ENCODE measurements at places on chromosomes 12 and 14.
A peak's percentile ranks its signal among the peaks of the same experiment; 100 is the strongest.

DNA sequence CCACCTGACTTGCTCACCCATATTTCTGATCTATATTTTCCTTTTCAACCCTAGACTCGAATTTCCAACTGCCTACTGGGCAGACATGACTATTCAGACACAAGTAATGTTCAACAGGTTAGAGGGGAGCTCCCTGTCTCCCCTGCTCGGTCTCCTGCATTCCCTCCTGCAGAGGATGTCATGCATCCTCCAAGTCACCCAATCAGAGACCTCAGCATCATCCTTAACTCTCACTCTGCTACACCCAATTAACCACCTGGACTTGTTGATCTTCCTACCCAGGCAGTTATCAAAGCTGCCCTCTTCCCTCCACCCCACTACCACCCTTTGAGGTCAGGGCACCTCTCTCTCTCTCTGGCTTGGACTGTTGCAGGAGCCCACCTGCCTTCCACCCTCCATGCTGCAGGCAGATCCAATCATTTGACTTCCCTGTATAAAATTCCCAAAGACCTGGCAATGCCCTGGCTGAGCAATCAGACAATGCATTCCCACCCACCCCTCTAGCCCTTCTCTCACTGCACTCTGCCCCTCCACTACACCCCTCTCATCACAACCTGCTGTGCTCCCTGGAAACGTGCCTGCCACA is 10.9 kb downstream of the FAIM2 start:
- no peak for DNase-seq

DNA sequence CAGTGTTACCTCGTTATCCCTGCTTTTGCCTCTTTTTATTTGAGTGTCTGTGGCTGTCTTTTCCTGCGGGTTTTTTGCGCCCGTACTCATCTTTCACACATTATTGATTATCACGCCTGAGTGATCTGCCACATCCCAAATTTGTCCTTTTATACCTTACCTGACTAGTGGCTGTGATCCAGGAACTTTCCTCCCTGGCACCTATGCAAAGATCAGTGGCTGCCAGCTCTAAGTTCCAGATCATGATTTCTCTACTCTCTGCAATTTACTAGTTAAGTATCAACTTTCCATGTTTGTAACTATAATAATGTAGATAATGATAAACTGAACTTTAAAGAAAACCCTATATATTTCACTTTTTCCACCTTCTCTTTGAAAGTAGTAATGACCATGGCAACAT is 36.9 kb downstream of the PLEKHA5 start:
- no peak for DNase-seq

DNA sequence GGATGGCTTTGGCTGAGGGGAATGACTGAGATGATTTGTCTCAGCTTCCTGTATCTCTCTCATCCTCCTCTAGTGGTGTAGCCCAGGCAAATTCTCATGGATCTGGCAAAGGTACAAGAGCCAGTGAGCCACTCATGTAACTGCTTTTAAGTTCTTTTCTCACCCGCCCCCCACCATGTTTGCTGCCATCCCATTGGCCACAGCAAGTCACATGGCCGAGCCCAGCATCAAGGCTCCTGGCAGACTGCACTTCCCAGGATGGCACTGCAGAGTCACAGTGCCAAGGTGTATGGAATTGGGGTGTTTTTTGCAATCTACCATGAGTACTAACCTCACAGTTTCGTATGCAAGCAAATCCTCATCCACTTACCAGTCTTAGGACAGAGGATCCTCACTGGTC is 50.9 kb downstream of the CHST11 start:
- DNase-seq: no peak

GRCh38 chr14:50773632-50774541 is 57.1 kb downstream of the NIN start:
- DNase-seq: peak; percentile 56

DNA sequence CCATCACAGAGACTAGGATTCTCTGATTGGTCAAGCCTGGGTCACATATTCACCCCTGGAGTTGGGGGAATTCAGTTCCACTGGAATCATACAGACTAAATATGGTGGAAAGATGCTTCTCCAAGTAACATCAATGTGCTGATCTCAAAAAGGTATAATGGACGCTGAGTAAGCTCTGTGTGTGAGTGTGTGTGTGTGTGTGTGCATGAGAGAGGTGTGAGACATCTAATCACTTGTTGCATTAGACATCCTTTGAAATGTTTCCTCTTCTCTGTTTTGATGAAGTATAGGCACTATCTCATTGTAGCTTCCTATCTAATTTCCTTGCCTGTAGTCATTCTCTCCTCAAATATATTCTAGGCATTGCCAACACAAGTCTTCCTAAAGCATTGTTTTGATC is 5.0 kb upstream of the RAB3IP start:
- no peak for DNase-seq

DNA sequence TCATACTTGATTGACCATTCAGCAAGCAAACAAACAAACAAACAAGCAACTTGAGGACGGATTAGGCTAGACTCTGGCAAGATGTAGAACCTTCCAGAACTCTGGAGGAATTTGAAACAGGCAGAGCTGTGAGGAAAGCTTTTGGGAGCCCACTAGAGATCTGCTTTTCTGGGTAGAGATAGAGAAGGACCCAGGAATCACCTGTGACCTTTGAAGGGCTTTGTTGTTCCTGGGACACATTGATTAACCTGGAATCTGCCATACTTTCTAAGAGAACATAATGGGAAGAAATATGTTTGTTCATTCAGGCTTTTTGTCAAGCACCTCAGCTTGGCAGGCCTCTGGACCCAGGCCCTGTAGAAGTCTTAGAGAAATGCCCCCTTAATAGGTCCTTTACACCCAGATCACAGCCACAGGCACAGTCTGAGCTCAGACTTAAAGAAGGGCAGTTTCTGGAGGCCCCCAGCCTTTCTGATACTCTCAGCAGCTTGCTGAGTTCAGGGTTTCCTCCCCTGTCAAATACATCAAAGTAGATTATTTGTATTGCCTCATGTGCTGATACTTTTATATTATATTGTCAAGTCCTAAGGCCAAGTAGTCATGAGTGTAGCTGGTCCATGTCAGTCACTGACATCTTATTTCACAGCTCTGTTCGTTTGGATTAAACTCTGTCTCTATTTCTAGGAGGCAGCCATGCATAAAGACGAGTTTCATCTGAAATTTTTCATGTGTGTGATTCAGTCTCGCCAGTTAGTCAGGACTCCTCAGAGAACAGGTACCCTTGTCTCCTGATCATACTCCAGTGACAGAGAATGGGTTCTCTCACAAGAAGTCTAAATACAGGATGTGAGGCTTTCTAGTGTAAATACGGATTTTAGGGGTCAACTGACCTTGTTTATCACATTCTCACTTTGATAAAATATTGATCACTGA is 1.1 kb upstream of the SENP1 start:
- DNase-seq: no peak

DNA sequence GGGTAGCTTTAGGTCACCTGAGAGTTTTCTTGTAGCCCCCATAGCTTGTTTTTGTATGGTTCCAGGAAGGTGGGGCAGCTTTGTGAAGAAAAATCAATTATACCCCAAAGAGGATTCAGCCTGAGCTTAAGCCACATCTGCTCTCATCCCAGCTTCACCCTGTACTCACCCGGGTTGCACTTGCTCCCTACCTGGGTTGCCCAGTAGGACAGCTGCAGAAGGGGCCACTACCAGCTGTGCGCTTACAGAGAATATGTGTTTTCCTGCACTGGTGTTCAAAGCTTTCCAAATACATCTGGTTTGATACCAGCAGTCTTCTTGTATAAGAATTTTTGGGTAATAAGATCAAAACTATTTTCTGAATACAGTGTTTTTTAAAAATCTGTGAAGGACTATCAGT is 3.0 kb upstream of the SLC38A1 start:
- DNase-seq: no peak

- DNase-seq: peak; percentile 18
Observed at GRCh38 chr14:105313381-105314286, 914 bp upstream of the PACS2 start.

DNA sequence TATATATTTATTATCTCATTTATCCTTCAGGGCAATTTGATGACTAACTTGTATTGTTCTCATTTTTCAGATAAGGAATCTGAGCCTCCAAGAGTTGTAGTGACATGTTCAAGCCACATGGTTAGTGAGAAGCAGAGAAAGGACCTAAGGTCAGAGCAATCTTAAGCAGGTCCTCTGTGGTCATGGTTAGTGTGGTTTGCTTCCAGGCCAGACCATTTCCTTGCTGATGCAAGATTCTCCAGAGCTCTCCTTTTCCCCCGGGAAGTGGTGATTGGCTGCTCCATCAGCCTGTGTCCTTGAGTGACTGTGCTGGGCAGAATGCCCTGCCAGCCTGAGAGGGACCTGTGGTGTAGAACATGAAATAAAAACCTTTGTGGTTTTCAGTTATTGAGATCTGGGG is 141.3 kb downstream of the KTN1 start:
- peak; percentile 94 for DNase-seq

- peak; percentile 81 for DNase-seq
Observed at GRCh38 chr12:55724226-55724939, 4.2 kb downstream of the RDH5 start.
